ENCODE measurements at places on chromosomes 2 and 18.

- no peak for DNase-seq
Measured at GRCh38 chr2:46245869-46246268, 51.3 kb upstream of the EPAS1 start.

DNA sequence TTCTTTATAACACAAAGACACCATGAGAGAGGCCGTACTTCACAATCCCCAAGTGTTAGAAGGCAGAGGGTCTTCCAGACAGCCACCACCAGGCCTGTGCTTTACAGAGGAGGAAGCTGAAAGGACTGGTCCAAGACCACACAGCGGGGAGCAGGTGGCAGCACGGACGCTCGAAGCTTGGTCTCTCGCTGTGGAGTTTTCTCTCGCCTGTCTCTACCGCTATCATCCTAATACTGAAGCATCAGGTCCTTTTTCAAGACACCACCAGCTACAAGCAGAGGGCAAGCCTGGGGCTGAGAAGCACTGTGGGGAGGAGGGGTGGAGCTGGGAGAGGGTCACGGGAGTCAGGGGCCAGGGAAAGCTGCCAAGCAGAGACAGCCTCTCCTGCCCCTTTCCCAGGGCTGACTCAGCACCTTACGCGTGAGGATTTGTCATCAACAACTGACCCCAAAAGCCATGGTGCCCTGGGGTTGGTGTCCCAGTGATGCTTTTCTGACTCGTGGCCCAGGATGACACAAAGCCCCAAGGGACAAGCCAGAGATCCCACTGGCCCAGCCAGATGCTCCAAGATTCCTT, 31.9 kb upstream of the FOSL2 start:
- DNase-seq, result no peak

- no peak for DNase-seq
Measured at GRCh38 chr2:1739961-1740715, 4.2 kb downstream of the PXDN start.

- DNase-seq, result no peak
Measured at GRCh38 chr18:54950221-54950620, 9.0 kb downstream of the CCDC68 start.

DNA sequence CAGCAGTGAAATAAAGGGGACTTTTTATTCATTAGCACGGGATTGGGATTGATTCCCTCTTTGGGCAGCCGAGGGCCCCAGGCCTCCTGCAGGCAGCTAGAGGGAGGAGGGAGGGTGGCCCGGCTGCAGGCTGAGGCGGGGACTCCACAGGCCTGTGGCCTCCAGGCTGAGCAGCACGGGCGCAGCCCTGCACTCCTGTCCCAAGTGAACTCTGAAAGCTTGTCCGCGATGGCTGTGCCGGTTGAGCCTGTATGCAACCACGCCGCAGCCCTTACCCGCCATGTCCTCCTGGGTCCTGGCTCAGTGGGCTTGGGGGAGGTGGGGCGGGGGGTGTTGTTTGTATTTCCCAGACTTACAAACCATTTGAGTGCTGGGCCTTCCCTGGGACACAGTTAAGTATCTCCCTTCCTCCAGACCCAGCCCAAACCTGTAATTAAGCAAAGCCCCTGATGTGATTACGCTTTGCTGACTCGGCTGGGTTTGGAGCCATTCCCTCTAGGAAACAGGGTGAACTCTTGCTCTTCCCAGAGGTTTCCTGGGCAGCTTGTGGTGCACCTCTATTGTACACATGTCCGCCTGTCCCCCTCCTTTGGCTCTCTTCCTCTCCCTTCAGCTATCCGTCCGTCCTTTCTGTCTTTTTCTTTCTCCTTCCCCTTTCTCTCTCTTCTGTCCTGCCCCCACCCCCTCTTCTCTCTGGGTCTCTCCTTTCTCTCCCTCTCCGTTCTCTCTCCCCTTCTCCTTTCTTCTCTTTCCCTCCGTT, 5.3 kb downstream of the GLI2 start:
- no peak for DNase-seq

DNA sequence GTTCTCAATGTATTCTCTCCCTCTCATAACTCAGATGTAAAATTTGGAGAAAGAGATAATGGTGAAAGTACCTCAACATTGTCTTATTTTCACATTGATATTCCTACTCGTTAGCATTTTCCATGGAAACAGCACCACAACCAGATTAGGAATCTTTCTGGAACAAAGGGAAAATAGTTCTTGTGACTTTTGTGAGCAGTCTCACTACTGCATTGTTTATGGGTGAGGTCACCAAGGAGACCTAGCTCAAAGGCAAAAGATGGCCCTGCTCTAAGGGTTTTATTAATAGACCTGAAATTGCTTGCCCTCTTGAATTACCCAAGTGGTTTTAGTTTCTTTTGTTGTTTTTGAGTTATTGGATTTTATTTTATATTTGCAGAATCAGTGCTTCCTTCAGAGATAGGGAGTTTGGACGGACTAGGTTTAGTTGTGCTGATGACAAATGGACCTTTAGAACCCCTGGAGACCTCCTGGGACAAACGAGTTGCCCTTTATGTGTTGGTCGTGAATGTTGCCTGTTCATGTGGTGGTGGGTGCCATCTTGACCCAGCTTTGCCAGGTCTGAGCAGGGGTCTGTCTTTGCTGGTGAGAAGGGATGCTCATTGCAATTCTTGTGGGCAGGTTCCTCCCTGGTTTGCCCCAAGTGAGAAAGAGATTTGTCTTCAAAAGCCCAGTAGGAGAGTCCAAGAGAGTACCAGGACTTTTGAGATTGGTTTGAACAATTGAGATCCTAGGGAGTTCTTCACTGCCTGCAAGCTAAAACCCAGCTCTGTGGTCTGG, 58.1 kb downstream of the INPP4A start:
- no peak for DNase-seq

DNA sequence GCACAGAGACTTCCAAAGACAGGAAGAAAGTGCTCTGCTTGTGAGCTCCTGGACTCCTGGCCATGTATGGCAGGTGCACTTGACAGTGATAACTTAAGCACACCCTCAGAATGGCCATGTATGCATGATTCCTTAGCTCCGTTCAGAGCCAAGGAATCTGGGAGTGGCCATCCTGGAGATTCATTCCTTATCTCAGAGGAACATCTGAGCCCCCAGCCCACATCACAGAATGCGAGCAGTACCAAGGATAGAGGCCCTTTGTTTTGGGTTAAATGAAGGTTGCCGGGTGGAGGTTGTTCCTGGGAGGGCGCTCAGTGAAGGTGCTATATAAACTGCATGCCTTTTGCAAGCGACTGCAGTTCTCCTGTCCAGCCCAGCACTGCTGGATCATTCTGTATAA, 26.9 kb downstream of the DIPK1C start:
- DNase-seq, result no peak

DNA sequence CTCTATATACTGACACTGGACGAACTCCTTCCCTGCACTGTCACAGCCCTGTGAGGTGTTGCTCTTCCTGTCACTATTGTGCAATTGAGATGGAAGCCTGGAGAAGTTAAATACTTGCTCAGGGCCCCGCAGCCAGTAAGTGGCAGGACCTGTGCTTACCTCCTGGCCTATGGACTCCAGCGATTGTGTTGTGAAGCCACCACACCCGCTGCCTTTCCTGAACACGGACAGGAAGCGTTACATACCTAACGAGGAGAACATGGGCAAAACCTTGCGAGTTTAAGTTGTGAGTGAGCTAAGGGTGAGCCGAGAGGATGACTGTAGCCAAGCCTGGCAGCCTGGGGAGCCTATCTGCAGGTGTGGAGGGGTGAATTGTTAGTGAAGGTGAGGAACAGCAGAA, 26.1 kb downstream of the RAB31 start:
- no peak for DNase-seq

DNA sequence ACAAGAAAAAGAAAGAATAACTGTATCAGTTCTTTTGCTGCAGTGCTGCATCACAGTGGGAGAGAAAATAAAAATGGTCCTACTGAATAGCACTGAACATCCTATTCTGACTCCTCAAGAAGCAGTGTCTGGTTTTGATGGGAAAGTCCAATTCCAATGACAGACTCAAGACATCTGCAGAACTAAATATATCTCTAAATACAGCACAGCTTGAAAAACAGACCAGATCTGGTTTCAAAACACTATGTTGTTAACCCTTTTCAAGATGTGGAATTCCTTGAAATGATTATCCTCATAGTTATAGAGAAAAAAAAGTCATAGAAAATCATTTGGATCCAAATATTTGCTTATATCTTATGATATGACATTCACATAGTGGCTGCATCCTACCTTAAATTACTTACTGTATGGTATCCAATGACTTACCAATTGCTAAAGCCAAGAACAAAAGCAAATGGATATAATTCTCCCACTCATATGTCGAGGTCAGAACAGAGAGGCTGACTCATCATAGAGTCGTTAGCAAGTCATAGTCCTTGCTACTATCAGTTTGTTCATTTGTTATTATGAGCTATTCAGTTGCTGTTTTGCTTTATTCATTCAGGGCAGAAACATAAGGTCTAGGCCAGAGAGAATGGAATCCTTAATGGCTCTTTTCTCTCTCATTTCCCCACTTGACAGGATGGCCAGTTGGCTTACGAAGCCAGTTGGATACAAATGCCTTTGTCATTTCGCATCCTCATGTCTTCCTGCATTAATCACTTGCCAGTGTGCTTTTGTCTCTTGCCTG, 62.5 kb upstream of the ACVR2A start:
- no peak for DNase-seq

GRCh38 chr2:14700753-14701152, 68.2 kb downstream of the LRATD1 start:
- no peak for DNase-seq

DNA sequence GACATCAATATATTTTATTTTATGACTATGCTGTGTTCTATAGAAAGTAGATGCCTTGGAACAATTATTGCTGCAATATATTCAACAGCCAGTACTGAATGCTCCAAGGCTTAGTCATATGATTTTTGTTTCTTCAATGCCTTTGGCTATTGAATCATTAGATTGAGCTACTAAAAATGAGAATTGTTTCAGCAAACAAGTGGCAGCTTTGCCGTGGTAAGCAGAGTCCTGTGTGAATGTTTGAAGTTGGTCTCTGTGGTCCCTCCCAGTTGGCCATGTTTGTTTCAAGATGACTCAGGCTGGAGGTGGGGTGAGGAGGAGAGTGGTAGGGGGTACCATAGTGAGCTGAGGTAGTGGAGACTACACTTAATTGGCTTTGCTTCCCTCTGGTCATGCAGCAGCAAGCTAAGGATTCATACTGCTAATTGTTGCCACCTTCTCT, 198.6 kb upstream of the EPAS1 start:
- DNase-seq, result no peak

DNA sequence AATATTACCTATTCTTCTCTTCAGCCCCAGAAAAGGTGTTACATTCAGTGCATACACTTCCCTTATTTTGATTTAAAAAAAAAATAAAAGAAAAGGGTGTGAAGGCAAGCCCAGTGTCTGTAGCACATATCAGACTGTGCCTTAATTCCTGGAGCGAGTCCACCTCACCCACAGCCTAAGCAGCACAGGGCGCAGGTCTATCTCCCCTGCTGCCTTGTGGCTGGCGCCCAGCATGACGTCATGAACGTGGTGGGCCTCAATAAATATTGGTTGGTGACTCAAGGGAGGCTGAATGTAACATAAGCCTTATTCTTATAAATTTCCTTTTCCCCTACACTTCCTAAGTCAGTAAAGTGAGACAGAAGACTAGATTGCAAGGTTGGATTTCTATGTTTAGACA, 26.4 kb downstream of the ST3GAL5 start:
- DNase-seq, result peak; percentile 88

GRCh38 chr2:30072250-30072842, 74.5 kb upstream of the YPEL5 start:
- peak; percentile 29 for DNase-seq
